ENCODE measurements at places on chromosomes 4 and X. TPM values are rescaled to one million over a fixed set of nuclear protein-coding genes. Genes with fewer than 3 reads are reported as not detected.

ABCG2 gene
- 17.9 TPM for total RNA-seq

TSPAN7 gene
- 2.8 TPM for total RNA-seq

IDUA gene
- total RNA-seq: 13.4 TPM

MAPK10 gene
- total RNA-seq: 0.43 TPM

CT45A1 gene
- total RNA-seq: not detected

PLK4 gene
- total RNA-seq: 13.4 TPM

SPANXA2 gene
- total RNA-seq: not detected

SPANXN3 gene
- not detected for total RNA-seq
